ENCODE measurements at places on chromosomes 16 and 17.

DNA sequence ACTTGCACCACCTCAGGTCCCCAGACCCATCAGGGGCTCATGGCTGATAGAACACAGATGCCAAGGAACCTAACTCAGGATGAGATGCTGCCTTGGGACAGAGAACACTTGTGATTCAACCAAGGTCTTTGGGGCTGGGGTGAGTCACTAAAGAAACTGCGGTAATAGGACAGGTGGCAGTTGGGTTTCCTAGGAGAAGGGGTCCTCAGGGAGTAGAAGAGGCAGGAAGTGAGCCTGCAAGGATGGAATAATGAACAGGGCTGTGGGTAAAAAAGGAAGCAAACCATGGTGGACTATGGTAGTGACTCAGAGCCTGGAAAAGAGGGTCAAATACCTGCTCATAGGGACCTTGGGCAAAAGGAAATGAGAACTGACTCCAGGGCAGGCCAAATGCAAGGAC, 6.5 kb upstream of the PNPO start:
- no peak for DNase-seq

- peak; percentile 78 for DNase-seq
These were observed 787 bp downstream of the PRKAR1A start for GRCh38 chr17:68512960-68513474.

DNA sequence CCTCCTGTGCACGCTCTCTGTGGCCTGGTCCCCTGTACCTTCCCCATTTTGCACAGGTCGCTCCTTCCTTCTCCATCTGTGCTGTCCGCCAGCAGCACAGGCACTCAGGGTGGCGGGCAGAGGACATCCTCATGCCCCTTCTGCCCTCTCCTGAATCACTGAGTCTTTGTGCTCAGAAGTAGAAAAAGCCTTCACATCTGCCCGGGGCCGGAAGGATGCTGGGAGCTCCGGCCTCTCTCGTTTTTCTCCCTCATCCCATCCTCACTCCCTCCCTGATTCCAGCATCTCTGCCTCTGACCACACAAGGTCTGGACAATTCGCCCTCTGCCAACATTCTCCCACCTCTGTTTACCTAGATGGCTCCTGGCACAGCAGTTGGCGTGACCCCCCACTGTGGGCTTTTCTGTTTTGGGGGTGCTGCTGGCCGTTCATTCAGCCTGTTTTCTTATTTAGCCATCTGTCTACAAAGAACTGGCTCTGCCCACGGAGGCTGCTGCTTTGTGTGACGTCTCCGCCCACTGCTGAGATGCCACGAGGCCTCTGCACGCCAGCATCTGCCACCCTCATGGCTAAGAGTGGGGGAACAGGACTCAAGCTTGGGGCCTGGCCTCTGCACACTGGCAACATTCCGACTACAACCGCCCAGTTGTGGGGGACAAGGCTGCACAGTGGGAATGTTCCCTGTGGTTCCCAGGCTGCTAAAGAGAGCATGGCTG, 36.7 kb downstream of the SEC14L5 start:
- DNase-seq = no peak

GRCh38 chr17:18031955-18032354, 7.0 kb downstream of the ATPAF2 start:
- no peak for DNase-seq

GRCh38 chr17:10155371-10156076, 42.9 kb downstream of the GAS7 start:
- no peak for DNase-seq

- no peak for DNase-seq
These were observed 3.8 kb downstream of the SNX29 start for GRCh38 chr16:11980136-11980844.

GRCh38 chr17:66115246-66115645, 76.7 kb downstream of the CEP112 start:
- no peak for DNase-seq

GRCh38 chr17:42039794-42040763, 10.3 kb downstream of the C17orf113 start:
- DNase-seq = no peak

DNA sequence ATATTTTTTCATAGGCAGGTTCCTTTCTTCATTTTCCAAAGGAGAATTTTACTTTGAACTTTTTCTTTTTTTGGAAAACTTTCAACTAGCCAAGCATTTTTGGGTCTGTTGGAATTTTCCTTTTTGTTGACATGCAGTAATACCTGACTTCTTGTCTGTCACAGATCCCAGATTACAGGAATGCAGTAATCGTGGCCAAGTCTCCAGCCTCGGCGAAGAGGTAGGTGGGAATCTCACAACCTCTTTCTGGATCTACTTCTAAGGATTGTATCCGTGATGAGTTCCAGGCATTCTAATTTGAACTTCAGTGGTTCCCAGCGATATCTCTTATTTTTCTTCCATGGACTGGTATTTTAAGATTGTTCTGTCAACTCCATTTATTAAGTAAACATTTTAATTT, 31.7 kb downstream of the PRPSAP2 start:
- DNase-seq = no peak

DNA sequence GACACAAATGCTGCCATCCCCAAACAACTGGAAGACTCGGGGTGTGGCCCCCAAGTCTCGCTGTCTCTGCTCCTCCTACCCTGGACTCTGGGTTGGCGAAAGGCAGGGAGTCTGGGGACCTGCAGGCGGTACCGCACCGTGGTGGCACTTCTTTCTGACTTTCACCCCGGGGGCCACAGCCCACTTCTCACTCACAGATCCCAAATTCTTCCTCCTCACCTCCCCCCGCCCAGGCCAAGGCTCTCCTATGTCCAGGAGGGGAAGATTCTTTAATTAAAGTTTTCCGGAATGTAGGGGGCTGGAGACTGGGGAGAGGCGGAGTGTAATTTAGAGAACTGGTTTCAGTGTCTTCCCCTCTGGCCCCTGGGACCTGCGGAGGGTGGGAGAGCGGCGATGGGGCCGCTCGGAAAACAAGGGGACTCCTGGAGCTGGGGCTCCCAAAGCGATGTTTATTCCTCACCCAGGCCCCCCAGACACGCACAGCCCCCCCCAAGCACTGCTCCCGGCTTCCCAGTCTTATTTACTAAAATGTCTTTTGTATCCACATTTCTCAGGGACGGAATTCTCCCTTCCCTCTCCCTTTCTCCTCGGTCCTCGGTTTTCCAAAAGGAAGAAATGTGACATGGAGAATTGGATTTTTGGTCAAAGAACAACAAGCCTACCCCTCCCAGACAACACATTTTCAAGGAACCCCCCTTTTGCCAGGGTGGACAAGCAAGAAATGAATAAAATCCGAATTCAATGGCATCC, 1.2 kb downstream of the WNT3 start:
- no peak for DNase-seq

DNA sequence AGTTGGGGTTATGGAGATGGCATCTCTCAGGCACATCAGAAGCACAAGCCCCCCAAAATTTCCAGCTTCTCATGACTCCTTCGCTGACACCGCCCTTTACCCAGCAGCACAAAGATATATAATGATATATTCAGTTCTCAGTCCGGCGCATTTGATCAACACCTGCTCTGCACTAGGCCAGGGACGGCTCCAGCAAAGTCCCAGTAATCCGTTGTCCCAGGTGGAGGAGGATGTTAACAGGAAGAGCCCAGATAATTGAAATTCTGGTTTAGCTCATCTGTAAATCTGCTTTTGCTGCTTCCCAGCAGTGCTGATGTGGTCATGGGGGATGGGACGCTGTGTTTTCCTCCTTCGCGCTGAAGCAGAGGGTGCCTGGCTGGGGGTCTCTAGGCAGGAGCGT, 131.5 kb downstream of the OR1D5 start:
- no peak for DNase-seq

Data from right kidney (tissue), 9 donors.